M059J (cell line): ENCODE measurements at places on chromosomes 7 and 10.

- DNase-seq: peak; percentile 95
Measured at GRCh38 chr10:119680050-119680449, 28.9 kb downstream of the BAG3 start.

DNA sequence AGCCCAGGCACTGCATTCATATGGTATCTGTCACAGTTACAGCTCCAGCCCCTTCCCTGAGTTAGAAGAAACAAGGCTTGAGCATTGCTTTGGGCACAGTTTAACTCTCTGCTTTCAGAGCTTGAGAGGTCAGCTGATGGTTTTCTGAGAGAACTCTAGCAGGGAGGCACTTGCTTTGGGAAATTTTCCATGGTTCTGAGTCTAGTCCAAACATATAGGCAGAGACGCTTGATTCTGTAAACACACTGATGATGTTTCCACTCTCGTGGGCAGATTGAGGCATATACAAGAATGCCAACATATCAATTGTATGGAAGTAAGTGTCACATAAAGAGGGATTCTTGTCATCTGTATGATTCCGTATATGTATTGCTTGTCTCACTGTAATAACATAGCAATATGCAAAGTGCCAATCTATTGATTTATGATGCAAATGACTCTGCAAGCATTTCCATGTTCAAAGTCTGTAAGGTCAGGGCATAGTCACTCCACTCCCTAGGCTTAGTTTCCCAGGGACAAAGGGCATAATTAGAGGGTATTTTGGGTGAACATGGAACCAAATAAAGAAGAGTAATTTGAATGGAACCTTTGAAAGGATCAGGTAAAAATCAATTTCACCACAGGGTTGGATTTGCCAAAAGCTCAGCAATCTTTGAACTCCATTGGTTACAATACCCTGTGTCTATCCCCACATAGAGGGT, 239.0 kb downstream of the INHBA start:
- no peak for DNase-seq

- DNase-seq: no peak
Measured at GRCh38 chr7:25664593-25664992, 436.3 kb upstream of the NPVF start.

DNA sequence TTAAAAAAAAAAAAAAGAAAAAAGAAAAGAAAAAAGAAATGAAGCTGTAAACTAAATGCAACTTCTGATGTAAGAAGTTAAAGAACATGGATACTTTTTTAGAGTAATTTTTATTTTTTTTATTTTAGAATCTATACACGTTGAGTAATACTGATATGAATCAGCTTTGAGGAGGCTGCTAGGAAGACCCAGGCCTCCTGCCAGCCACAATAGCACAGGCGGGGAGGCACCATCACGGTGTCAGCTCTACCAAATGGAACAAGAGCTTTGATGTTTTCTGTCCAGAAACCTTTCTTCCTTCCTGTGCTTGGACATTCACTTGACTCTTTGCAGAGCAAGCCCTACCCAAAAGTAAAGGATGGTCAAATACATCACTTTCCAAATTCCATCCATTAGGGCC, 45.3 kb upstream of the EGR2 start:
- DNase-seq: no peak

DNA sequence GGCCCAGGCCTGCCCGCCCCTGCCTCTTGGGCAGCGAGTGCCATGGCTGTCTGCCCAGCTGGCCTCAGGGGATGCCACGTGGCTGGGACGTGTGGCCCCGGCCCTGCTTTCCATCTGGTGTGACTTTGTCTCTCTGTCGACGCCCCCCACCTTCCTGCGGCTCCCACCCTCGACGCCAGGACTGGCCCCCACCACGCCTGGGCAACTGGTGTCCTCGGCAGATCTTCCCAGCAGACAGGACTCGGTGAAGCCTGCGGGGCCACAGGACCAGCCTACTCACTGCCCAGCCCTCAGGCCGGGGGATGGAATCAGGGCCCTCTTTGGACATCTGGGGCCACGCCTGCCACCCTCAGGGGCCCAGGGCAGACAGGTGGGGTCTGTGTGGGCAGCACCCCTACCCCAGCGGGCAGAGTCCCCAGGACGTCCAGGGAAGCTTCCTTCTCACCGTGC, 55.1 kb downstream of the UNCX start:
- DNase-seq: no peak

GRCh38 chr7:14021069-14021468, 31.6 kb upstream of the ETV1 start:
- peak; percentile 42 for DNase-seq

- DNase-seq: no peak
Measured at GRCh38 chr7:66099232-66099550, 15.5 kb upstream of the CRCP start.

- DNase-seq: peak; percentile 58
Measured at GRCh38 chr7:30469303-30469702, 9.3 kb downstream of the NOD1 start.

DNA sequence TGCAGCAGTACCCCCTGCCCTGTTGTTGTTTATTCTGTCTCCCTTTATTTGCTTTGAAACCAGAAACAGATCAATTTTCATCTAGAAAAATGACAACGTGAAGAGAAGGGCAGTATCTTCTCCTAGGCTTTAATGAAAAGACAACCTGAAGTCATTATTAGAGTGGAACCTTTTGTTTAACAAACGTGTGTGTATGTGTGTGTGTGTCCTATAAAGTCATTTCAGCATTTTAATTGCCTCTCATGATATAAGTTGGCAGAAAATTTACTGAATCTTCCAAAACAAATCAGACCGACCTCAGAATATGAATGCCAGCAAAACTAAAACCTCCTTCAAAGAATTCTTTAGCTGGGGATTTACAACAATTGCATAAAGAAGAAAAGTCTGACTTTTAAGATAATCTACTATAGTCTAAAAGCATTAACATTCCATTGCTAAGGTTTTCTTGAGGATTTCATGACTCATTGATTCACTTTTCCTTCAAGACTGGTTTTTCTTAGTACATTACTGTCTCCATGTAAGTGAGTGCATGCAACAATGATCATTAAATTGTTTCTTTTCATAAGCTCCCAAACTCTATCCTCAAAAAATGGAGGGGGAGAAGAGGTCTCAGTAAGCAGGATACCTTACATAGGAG, 3.2 kb downstream of the GLI3 start:
- peak; percentile 66 for DNase-seq

GRCh38 chr7:6317797-6318438, 45.5 kb upstream of the CYTH3 start:
- peak; percentile 68 for DNase-seq

- DNase-seq: no peak
Measured at GRCh38 chr7:122626785-122627184, 72.1 kb downstream of the RNF133 start.

DNA sequence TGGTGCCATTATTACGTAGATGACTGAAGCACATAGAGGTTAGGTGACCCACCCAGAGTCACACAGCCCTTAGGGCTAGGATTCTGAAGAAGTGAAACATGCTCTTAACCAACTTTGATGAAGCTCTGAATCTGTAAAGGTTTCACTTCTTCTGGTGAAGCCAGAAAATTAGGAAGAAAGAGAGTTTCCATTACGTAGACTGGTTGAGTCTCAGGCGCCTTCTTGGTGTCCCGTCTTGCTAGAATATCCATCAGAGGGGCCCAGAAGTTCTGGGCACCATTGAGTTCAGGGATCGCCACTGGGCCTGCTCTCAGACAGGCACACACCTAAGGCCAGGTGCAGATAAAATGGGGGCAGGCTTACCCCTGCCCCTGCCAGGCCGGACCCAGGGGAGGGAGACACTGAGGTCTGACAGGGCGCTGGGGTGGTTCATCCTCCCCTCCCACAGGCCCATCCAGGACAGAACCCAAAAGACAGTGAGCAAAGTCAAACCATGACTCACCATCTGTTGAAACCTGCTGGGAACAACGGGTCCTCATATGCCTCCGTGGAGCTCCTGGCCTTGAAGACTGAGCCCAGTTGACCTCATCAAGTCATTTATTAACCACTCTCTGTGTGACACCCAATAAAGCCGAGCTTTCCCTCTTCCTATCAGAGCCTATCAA, 33.2 kb downstream of the DRGX start:
- DNase-seq: no peak

DNA sequence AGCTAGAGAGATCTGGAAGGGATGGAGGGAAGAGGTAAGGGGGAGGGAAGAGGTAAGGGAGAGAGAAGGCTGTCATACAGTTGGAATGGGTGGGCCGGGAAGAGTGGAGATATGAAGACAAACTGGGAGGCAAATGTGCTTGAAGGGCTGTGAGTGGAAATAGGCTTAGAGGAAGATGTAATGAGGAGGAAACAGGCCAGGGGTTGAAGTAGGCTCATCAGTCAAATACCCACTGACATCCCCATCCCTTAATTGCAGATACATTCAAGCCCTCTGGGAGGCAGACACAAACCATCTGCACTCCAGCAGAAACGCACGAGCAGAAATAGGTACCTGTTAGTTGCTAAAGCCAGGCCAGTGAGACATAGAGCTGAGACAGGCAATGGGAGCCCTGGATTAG, 2.1 kb downstream of the SYNPO2L start:
- DNase-seq: peak; percentile 53

GRCh38 chr10:45256246-45256645, 59.2 kb downstream of the OR13A1 start:
- no peak for DNase-seq

- no peak for DNase-seq
Measured at GRCh38 chr7:77313085-77313484, 103.1 kb downstream of the GSAP start.

- DNase-seq: no peak
Measured at GRCh38 chr7:29319719-29320521, 125.3 kb downstream of the CHN2 start.

- DNase-seq: peak; percentile 35
Measured at GRCh38 chr10:93438613-93439253, 43.4 kb downstream of the MYOF start.

- DNase-seq: peak; percentile 62
Measured at GRCh38 chr7:128697302-128697905, 25.3 kb downstream of the GARIN1A start.
